WTC11 (cell line): ENCODE measurements at places on chromosomes 5 and 9. TPM values are rescaled to one million over a fixed set of nuclear protein-coding genes. Genes with fewer than 3 reads are reported as not detected.

The CYLC2 gene
- total RNA-seq, result not detected in 3 replicates

The SHLD3 gene
- total RNA-seq, result 1.9 to 3.3 TPM (median 2.5 TPM) in 3 replicates

The POLR3G gene
- 61.0 to 95.4 TPM (median 63.6 TPM) in 3 replicates for total RNA-seq

The SUSD3 gene
- total RNA-seq, result 11.5 to 13.2 TPM (median 11.9 TPM) in 3 replicates

The OR1J2 gene
- not detected in 3 replicates for total RNA-seq

The SLC6A7 gene
- 0.04 TPM in 1 of 3 replicates, not detected in the others for total RNA-seq

The SAPCD2 gene
- total RNA-seq, result 52.0 to 67.0 TPM (median 53.6 TPM) in 3 replicates

The RNF183 gene
- total RNA-seq, result 0.17 to 0.25 TPM (median 0.25 TPM) in 3 replicates

The SLC27A6 gene
- 3.6 to 4.0 TPM (median 3.9 TPM) in 3 replicates for total RNA-seq

The OTULINL gene
- 6.6 to 12.3 TPM (median 10.6 TPM) in 3 replicates for total RNA-seq

The ZNG1A gene
- 39.1 to 45.1 TPM (median 44.4 TPM) in 3 replicates for total RNA-seq

DNA sequence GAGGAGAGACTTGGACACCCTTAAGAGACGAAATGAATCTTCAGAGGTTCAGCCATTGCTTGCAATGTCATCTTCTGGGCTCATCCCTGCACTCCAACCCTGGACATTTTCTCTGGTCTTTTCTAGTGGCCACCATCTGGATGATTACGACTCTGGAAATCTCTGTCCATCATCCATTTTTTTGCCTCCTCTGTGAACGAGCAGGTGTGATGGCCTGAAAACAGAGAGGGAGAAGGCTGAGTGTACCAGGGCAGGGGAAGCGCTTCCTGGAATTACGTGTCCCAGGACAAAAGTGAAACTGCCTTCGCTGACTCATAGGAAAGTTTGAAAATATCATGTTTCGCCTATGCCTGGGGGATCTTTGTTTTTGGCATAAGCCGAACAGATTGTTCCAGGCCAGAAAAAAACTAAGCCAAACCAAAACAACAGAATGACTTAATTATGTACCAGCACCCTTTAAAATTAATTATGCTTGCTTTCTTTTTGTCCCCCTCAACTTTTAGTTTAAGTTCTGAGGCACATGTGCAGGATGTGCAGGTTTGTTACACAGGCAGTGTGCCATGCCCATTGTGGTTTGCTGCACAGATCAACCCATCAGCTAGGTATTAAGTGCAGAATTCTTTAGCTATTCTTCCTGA is 31.9 kb downstream of the ANKRD33B start:
- no peak for DNase-seq

GRCh38 chr5:96294884-96295202 is 138.2 kb downstream of the PCSK1 start:
- no peak for DNase-seq

DNA sequence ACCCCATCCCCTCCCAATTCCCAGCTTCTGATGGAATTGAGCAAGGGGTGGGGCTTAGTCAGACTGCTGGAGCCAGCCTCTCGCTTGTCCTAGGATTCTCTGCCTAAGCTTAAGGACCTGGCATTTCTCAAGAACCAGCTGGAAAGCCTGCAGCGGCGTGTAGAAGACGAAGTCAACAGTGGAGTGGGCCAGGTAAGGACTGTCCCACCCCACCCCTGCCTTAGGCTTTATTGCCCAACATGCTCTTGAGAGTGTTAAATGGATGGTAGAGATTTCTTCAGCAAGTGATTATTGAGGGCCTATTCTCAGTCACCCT is 1.1 kb downstream of the SLC35A4 start:
- no peak for DNase-seq

GRCh38 chr9:77533671-77534070 is 114.5 kb downstream of the GNA14 start:
- DNase-seq, result no peak

DNA sequence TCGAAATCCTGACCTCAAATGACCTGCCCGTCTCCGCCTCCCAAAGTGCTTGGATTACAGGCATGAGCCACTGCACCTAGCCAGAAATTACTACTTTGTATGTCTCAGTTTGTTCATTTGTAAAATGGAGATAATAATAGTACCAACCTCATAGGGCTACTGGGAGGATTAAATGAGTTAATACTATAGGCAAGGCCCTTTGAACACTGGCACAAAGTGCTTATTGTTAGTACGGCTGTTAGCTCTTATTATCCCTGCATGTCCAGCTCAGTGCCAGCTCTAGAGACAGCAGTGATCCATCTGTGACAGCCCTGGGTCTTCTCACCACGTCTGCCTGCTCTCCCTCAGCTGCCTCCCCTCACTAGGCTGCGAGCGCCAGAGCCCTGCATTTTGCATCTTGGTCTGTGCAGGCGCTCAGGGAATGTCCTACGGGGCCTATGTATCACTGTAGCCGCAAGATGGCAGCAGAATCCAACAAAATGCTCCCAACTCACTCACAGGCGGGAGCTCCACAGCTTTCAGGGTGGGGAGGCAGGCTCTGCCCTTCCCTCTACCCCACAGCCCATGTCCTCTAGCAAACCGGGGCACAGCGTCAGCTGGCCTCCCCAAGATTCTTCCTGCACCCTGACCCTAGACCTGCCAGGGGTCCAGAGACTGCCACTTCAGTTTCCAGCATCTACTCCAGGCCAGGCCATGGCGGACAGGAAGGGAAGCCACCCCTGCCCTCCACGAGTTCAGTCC is 17.7 kb upstream of the AKNA start:
- peak; percentile 82 for DNase-seq

- DNase-seq, result no peak
Measured at GRCh38 chr5:12920527-12920926, 1016.3 kb upstream of the CTNND2 start.

GRCh38 chr9:120464176-120464886 is 115.6 kb downstream of the CDK5RAP2 start:
- no peak for DNase-seq

- DNase-seq, result no peak
Measured at GRCh38 chr5:35198075-35198474, 32.2 kb downstream of the PRLR start.

DNA sequence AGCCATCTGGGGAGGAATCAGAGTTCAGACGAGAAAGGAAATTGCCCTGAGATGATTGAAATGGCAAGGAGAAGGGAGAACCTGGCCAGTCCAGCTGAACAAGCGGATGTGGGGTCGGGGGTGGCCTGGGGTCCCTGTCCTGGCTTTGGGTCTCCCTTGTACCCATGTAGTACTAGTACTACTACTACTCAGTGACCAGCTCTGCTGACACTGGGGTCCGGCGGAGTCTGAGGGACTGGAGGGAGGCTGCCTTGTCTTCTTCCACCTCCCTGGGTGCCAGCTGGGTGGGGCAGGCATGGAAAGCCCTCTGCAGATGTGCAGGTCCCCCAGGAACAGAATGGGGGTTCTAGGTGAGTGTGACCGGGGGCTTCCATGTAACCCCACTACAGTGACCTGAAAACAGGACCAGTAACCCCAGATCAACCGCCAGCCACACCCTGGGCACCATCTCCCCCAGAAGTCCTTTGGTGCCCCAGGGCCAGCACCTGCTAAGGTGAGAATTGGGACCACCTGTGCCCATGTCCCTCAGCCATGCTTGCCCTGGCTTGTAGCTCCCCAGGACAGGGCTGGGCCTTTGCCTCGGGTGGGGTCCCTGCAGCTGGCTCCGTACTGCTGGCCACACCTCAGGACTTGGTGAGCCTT is 89.1 kb upstream of the COL5A1 start:
- no peak for DNase-seq

DNA sequence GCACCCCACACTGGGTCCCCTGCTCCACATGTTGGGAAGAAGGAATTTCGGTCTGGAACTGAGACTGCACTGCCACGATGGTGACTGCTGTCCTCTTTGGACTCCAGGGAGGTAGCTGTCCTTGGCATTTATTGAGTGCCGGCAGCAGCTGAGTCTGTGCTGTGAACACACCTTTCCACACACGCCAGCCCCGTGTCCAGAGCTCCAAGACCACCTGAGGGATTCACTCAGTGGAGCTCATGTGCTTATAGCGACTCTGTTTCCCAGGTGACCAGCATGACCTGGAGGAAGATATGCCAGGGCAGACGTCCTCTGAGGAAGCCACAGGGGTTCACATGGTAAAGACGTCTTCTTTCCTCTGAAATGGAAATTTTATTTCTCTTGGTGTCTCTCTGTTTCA is 33.2 kb upstream of the FLT4 start:
- DNase-seq, result no peak

DNA sequence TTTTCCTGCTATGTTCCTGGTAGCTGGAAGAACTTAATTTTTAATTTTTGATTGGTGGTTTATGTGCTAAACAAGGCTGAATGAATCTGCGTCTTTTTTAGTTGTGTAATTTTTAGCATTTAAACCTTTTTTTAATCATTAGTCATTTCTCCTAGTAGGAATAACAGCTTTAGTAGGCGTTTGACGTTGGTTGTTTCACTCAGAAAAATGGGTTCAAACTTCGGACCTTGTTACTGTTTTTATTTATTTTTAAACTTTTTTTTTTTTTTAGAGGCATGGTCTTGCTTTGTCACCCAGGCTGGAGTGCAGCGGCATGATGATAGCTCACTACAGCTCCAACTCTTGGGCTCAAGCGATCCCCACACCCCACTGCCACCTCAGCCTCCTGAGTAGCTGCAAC is 12.9 kb downstream of the SFXN1 start:
- DNase-seq, result no peak

DNA sequence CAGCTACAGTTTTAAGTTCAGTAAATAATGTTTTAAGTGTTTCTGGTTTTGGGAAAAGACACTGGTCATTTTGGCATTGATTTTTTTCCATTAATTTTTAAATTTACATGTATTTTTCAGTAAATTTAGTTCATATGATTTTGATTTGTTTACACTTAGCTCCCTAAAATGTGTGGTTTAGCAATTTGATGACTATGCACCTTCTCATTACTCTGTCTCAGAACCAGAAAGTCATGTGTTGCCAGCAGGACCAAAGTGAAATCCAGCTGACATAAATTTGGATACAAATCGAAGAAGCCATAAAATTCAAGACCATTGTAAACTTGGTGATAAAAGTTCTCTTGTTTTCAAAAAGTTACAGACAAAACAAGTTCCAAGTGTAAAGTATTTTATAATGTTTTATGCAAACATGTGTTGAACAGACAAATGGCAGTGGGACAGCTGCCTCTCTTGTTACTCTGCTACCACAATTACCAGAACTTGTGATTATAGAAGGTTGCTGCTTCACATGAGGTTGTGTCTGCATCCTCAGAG is 354.8 kb downstream of the NR2F1-AS1 start:
- DNase-seq, result no peak

- DNase-seq, result no peak
Measured at GRCh38 chr9:132810314-132810713, 67.8 kb downstream of the AK8 start.

DNA sequence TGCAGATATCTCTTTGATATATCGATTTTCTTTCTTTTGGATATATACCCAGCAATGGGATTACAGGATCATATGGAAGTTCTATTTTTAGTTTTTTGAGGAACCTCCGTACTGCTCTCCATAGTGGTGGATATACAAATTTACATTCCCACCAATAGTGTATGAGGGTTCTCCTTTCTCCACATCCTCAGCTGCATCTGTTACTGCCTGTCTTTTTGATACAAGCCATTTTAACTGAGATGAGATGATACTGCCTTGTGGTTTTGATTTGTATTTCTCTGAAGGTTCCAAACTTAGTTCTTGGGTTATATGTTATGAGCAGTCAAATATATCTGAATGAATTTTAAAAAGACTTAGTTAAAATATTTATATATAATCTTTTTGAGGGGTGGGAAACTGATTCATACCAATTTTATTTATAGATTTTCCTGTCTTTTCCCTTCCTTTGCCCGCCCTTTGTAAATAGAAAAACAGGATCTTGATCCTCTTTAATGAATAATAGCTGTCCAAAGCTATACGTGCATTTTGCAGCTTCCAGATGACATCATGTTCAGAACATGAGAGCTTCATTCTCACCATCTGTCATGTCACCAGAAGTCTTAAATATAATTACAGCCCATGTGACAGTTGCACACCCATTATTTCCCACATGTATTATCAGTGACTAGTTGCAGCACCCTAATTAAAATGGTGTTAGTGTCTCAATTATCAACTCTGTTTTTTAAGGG is 6.2 kb upstream of the ARHGEF28 start:
- DNase-seq, result no peak

DNA sequence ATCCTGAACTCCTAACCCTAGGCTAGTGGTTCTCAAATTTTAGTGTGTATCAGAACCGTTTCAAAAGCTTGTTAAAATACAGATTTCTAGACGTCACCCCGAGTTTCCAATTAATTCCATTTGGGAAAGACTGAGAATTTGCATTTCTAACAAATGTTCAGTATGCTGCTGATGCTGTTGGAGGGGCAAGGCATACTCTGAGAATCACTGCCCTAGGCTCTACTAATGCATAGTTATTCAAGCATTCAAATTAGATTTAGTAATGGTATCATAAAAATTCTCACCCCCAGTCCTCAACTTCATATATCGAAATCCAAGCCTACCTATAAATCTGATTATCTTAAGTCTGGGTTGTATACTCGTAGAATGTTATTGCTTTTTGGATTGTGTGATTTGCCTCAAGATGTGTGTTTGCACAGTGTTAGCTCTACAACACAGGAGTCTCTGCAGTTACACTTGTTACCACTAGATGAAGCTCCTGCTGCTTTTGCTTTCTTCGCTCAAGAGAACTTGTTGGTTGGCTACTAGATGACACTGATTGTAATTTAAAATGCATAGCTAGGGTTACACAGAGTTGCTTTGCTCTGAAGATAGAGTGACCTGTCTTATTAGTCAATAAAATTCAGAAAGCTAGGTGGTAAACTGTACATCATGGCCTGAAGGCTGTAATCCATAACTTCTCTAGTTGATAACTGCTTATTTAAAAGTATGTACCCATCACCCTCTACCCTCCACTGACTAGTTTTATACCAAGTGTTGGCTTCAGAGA is 7.5 kb upstream of the ERAP2 start:
- no peak for DNase-seq

GRCh38 chr9:109409773-109410397 is 88.2 kb downstream of the PTPN3 start:
- peak; percentile 88 for DNase-seq

GRCh38 chr5:166982226-166982625 is 1309.2 kb upstream of the WWC1 start:
- no peak for DNase-seq

GRCh38 chr5:154977409-154977808 is 36.1 kb upstream of the KIF4B start:
- no peak for DNase-seq
